Muscle of leg (tissue), 16 donors: ENCODE measurements at places on chromosomes 11 and 22.

DNA sequence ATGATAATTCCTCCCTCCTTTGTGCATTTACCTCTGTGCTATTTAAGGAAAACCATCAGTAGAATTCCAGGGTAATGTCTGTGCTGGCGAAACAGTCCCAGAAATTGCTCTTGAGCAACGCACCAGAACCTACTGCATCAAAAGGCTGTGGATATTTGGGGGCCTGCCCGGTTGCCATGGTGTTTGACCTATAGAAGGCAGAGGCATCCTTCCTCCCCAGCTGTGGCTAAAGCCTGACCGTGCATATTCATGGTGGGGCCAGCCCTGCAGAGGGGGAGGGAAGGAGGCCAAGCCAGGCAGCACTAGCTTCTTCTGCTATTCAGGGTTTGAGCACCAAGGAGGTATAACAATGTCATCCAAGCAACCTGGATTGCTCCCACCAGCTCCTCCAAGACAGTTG is 215.0 kb upstream of the E2F8 start:
- peak; percentile 55 for DNase-seq

- DNase-seq, result no peak
Measured at GRCh38 chr11:47560426-47560825, 5.0 kb upstream of the PTPMT1 start.

DNA sequence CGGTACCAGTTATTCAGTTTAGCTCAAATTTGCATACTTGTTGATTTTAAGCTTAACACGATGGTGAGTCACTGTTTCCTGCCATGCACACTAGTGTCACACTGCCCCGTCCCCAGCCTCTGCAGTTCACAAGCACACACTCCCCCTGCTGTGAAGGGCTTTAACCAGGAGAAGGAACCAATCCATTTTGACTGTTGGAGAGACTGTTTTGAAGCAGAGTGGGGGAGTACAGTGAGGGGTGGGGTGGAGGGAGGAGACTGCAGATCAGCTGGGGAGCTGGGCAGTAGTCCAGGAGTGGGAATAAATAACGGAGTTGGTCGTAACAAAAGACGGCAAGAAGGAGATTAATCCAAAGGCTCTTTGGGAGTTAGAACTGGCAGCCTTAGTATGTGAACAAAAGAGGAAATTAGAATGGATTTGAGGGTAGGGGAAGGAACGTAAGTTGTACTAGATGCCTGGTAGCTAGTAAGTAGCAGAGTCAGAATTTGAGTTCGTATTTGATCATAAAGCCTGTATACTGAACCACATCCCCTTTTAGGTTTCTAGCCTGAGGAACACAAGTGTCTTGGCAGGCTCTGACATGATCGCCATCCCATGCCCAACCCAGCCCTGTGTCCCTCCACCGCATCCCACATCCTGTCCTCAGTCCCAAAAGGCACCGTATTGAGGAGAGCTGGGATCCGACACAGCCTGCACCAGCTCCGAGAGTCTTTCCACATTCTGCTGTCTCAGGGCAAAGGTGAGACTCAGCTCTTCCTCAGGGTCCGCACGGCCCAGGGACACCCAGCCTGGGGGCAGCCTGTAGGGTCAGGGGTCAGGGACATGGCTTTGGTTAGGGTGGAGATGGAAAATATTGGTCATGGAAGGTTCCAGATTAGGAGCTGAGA is 862 bp downstream of the TPP1 start:
- DNase-seq, result peak; percentile 75

- DNase-seq, result peak; percentile 79
Measured at GRCh38 chr11:77154381-77155081, 26.5 kb downstream of the MYO7A start.

DNA sequence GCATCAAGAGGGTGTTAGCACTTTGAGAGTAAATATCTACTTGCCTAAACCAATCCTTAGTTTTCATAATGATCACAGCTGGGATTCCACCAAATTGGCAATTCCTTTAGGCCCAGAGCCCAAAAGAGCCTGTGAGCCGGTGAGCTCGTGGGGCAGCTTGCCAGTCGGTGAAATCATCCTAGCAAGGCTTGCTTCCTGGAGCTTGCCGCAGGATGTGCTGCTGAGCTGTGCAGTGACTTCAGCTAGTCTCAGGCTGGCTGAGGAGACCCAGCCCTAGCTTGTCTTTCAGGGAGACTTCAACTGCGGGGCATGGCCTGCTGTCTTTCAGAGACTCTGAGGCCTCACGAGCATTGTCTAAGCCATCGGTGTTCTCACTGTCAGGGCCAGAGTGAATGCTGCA is 73.6 kb upstream of the SUSD2 start:
- peak; percentile 96 for DNase-seq

DNA sequence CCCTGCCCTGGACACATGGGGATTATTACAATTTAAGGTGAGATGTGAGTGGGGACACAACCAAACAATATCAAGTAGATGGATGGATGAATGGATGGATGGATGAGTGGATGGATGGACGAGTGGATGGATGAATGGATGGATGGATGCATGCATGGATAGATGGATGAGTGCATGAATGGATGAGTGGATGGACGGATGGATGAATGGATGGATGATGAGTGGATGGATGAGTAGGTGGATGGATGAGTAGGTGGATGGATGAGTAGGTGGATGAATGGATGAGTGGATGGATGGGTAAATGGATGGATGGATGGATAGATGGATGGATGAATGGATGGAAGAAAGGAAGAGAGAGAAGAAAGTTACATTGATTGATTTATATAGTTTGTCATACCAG is 859 bp downstream of the LINC01488 start:
- DNase-seq, result no peak

- DNase-seq, result no peak
Measured at GRCh38 chr11:19039409-19039808, 21.1 kb downstream of the MRGPRX2 start.
